Stimulated activated CD8-positive, alpha-beta memory T cell treated with anti-CD3 and anti-CD28 coated beads, Interleukin-7, amount 100 ng/mL, for 1 hour (primary cell): ENCODE measurements at places on chromosomes 11 and 22.

DNA sequence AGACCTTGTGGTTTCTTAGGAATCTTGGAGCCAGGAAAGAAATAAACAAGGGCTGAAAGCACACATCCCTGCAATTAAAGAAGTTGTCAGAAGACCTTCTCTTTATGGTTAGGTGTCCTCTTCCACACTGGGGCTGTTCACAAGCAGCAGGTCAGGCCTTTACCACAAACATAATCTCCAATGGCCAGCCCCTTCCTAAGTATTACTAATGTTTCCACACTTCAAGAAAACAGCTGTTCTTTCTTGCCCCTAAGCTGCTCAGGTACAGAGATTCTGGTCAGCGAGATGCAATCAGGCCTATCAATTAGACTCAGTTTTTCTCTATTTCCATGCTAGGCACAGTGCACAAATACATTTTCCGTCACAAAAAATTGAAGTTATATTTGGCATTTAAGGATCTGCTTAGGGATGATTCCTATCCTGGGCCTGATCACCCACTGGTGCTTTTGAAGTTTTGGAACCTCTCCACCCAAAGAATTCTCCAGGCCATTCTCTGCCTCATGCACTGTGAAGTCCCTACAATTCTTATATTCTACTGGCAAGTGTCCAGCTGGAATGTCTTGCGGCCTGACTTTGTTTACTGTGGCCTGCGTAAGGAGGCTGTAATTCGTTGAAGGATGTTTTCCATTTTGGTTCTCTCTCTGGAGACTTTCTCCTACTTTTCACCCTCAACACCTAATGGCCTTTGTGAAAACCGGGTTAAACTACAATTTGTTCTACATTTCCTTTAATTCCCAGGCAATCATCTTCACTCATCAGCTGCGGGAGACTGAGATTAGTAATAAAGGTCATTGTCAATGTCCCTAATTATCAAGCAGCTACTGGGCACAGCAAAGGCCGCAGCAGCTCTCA, 5.1 kb downstream of the PRAME start:
- no peak for DNase-seq

GRCh38 chr11:2389377-2390026, 11.0 kb upstream of the TSSC4 start:
- no peak for DNase-seq

DNA sequence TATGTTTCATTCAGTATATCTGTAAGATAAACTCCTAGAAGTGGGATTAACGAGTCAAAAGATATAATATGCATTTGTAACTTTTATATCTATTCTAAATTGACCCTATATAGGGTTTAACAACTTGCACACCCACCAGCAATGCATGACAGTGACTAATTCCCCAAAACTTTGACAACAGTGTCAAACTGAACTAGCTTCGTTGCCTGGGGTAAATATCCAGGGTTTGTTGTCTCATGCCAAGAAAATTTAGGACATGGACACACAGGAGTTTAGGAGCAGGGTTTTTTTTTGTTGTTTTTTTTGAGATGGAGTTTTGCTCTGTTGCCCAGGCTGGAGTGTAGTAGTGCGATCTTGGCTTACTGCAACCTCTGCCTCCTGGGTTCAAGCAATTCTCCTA, 5.1 kb downstream of the SNU13 start:
- no peak for DNase-seq

DNA sequence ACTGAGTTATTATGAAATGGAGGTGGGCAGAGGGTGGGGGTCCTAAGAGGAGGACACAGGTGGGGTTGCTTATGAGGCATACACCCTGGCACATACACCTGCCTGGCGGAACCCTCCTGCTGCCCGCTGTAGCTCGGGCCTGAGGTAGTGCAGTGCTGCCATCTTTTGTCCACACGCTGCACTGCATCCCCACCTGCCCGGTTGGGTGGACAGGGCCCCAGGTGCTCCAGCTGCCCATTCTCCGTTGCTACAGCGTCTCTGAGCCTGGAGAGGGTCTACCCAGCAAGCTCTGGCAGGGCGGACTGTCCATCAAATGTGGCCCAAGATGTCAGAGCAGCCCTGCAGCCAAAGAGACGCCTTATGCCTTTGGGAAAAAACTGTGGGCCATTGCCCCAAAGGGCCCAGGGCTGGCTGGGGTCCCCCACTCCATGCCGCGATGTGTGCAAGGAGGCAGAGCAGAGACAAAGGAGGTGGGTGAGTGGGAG, 131.2 kb downstream of the BUD13 start:
- DNase-seq: no peak

- DNase-seq: no peak
Observed at GRCh38 chr22:29095459-29095858, 22.6 kb downstream of the KREMEN1 start.

GRCh38 chr22:29883045-29883774, at the start of gene MTMR3:
Gene MTMR3, plus strand, starts transcription at chr22:29883174. Its CDS starts 87,886 bp downstream, at chr22:29971060.
- DNase-seq: peak; percentile 89

- DNase-seq: no peak
Observed at GRCh38 chr22:19762568-19763457, 2.2 kb downstream of the TBX1 start.

- no peak for DNase-seq
Observed at GRCh38 chr11:83982825-83983224, 696.7 kb upstream of the CCDC90B start.

GRCh38 chr11:12835286-12835685, 161.1 kb downstream of the TEAD1 start:
- no peak for DNase-seq

DNA sequence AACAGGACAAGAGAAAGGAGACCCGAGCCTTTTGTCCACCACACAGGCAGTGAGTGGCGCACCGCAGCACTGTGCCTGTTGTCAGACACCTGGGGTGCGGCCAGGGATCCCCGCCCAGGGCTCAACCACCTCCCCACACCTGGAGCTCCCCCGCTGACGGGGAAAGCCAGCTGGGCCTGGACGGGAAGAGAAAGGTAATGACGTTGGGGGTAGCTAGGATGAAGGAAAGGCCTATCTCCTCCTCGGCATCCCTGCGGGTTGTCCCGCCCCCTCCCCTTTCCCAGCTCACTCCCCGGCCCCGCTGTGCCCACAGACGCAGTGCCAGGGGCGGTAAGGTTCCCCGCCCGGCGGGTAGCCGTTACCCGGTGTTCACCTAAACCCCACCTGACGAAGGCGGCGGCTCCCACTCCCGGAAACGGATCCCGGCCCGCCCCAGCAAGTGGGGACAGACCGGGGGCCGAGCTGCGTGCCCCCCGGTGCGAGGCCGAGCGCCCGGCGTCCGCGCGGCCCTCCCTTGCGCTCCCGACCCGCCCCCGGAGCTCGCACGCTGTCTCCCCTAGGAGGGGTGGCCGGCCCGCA, 495 bp downstream of the HYOU1 start:
- DNase-seq: no peak

DNA sequence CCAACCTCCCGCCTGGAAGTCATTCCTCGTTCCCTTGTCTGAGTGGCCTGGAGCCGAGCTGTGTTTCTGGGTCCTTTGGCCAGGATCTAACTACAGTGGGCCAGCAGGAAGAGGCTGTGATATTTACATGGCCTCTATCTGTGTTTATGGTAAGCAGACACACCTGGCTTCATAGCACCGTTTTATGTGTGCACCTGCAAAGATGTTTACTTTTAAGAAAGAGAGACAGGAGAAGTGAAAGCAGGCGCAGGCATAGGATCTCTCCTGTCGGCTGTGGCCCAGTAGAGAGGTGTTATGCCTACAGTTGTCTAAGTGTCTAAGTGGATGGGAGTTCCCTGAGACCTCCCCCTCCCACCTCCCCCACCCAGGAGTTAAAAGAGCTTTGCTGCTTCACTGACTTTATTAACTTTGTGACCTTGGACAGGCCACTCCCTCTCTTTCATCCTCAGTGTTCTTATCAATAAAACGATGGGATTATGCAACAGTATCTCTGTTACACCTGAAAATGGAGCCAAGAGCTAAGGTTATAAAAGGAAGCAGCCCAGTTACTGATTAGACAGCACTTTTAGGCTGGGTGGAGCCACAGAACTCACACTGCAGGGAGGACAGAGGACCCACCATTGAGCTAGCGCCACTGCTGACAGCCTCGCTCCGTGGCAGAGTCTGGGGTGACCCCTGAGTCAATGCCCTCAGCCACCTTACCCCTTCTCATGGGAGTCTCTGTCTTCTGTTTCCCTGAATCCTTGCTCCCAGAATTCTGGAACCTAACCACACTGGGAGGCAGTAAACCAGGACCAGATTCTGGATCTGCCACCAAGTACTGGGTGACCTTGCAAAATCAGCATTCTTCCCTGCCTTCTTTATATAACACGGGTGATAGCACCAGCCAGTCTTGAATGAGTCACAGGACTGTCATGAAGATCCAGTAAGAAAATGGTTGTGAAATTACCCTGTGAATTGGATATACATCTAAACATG, 22.0 kb downstream of the ST14 start:
- no peak for DNase-seq

DNA sequence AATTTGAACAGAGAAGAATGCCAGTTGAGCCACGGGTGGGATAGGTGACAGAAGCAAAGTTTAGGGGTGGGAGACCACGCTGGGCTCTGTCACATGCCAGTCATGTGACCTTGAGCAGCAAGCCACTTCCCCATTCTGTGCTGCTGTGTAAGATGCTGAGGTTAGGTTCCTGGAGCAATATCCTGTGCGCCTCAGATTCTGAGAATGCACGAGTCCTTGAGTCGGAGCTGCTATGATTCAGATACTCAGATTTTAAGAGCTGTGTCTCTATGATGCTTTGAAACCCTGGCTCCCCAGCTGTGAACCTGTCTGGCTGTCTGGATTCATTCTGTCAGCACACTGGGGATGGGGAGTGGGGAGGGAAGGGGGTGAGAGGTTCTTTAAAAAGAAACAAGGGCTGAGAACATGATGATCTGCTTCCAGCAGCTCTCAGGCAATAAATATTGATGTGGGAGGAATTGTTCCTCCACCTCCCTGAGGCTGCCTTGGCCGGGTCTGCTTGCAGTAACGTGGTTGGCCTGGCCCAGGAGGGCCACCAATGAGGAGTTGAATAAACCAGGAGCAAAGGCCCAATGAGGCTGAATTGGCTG, 24.0 kb downstream of the SLCO2B1 start:
- DNase-seq: no peak

- no peak for DNase-seq
Observed at GRCh38 chr11:19905280-19905853, 192.7 kb downstream of the NAV2 start.

GRCh38 chr11:121446752-121447156, 5.4 kb upstream of the SORL1 start:
- no peak for DNase-seq

- no peak for DNase-seq
Observed at GRCh38 chr11:80239217-80239616, 798.4 kb upstream of the TENM4 start.

DNA sequence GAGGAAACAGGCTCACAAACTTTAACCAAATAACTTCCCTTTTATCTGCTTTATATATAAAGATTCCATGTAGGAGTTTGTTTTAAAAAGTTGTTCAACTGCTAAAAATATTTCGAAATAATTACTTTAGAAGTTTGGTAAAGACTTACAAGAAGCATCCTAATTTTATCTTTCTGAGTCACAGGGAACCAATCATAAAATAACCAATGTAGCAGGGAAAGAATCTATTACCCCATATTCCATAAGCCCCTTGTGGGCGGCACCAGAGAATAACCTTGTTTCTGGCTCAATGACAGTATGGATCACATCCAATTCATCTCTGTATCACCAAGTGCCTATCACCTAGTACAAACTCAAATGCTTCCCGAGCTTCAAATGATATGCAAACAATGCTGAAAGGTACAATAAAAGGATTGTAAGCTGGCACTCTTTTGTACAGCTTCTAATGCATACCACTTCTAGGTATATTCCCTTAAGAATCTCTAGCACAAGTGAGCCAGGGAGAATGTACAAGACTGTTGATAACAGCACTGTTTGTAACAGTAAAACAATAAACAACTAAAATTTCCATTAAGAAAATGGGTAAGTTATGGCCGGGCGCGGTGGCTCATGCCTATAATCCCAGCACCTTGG, 158.4 kb downstream of the ATG16L2 start:
- DNase-seq: no peak
